A549 treated with CpdA at 1 μM for 4 hours (cell line): ENCODE measurements at places on chromosomes 6 and 20. TPM values are rescaled to one million over a fixed set of nuclear protein-coding genes. Genes with fewer than 3 reads are reported as not detected.

GCM1 gene
- total RNA-seq, result 0.06 to 0.07 TPM in 2 of 5 replicates, not detected in the others

MEP1A gene
- total RNA-seq, result not detected in 5 replicates

HRH3 gene
- total RNA-seq, result not detected in 5 replicates

GPR6 gene
- total RNA-seq, result not detected in 5 replicates

SLC24A3 gene
- total RNA-seq, result 0.02 to 0.04 TPM in 2 of 5 replicates, not detected in the others

RIMS1 gene
- total RNA-seq, result not detected in 5 replicates

KIFC1 gene
- 40.9 to 46.6 TPM (median 43.1 TPM) in 5 replicates for total RNA-seq

PI3 gene
- 1.9 to 3.2 TPM (median 2.4 TPM) in 5 replicates for total RNA-seq

MMP24 gene
- 15.8 to 20.6 TPM (median 18.5 TPM) in 5 replicates for total RNA-seq

SIRPA gene
- total RNA-seq, result 27.1 to 33.9 TPM (median 30.8 TPM) in 5 replicates

FRK gene
- 1.4 to 1.8 TPM (median 1.5 TPM) in 5 replicates for total RNA-seq

TREM1 gene
- total RNA-seq, result 0.23 to 0.49 TPM (median 0.29 TPM) in 3 of 5 replicates, not detected in the others

USP49 gene
- 1.1 to 1.7 TPM (median 1.4 TPM) in 5 replicates for total RNA-seq

GNAS-AS1 gene
- not detected in 5 replicates for total RNA-seq

NHLRC1 gene
- 1.5 to 2.2 TPM (median 1.8 TPM) in 5 replicates for total RNA-seq

CTCFL gene
- 0.12 TPM in 1 of 5 replicates, not detected in the others for total RNA-seq

NKAIN2 gene
- not detected in 5 replicates for total RNA-seq

LGSN gene
- total RNA-seq, result 3.5 to 4.8 TPM (median 4.0 TPM) in 5 replicates

ANKRD66 gene
- not detected in 5 replicates for total RNA-seq

PROKR2 gene
- not detected in 5 replicates for total RNA-seq

KCNG1 gene
- total RNA-seq, result 16.0 to 30.8 TPM (median 20.1 TPM) in 5 replicates

RIOK1 gene
- total RNA-seq, result 10.8 to 14.1 TPM (median 12.1 TPM) in 5 replicates

NOTCH4 gene
- 0.48 to 0.83 TPM (median 0.61 TPM) in 5 replicates for total RNA-seq

MANEA gene
- 2.3 to 4.2 TPM (median 3.7 TPM) in 5 replicates for total RNA-seq

COL11A2 gene
- total RNA-seq, result 0.76 to 1.2 TPM (median 0.82 TPM) in 5 replicates

CPNE5 gene
- total RNA-seq, result 0.08 to 0.22 TPM (median 0.12 TPM) in 4 of 5 replicates, not detected in the other

NINL gene
- 13.0 to 17.6 TPM (median 13.6 TPM) in 5 replicates for total RNA-seq

FKBP1C gene
- 1.7 to 2.7 TPM (median 1.9 TPM) in 5 replicates for total RNA-seq

IMPG1 gene
- total RNA-seq, result not detected in 5 replicates

MLN gene
- not detected in 5 replicates for total RNA-seq

ADGRB3 gene
- not detected in 5 replicates for total RNA-seq

OR2B3 gene
- not detected in 5 replicates for total RNA-seq

ATAT1 gene
- total RNA-seq, result 5.1 to 6.5 TPM (median 6.0 TPM) in 5 replicates

SLC17A9 gene
- 0.05 to 0.08 TPM in 2 of 5 replicates, not detected in the others for total RNA-seq

ADAM33 gene
- total RNA-seq, result 0.05 to 0.06 TPM in 2 of 5 replicates, not detected in the others

PACRG gene
- total RNA-seq, result 0.22 to 0.81 TPM in 2 of 5 replicates, not detected in the others

CCR6 gene
- total RNA-seq, result 0.05 TPM in 1 of 5 replicates, not detected in the others

DNMT3B gene
- total RNA-seq, result 3.9 to 5.2 TPM (median 4.6 TPM) in 5 replicates
